CD4-positive, alpha-beta T cell (primary cell): ENCODE measurements at places on chromosomes 2 and 18.

DNA sequence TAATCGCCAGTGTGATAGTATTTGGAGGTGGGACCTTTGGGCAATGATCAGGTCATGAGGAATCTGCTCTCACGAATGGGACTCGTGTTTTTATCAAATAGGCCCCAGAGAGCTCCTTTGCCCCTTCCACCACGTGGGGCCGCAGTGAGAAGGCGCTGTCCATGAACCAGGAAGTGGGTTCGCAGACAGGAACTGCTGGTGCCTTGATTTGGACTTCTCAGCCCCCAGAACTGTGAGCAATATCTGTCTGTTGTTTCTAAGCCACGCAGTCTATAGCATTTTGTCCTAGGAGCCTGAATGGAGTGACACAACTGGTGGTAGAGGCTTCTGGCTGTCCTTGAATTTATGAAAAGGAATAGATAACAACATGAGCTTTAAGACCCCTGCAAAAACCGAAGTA is 111.2 kb upstream of the HDAC4 start:
- no peak for DNase-seq

DNA sequence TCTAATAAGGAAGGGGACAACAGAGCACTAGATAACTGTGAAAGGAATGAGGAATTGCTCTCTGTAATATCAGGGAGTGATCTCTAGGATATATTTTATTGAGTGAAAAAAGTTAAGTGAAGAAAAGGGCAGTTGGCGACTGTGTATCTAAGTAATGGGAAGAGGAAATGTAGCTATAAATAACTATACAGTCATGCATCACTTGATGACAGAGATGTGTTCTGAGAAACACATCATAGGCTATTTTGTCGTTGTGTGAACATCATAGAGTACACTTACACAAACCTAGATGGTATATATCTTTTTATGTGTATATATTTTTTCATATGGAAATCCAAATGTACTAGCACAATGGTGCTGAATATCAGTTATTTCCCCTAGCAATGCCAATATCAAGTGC is 329.3 kb downstream of the TXNL1 start:
- DNase-seq = no peak

DNA sequence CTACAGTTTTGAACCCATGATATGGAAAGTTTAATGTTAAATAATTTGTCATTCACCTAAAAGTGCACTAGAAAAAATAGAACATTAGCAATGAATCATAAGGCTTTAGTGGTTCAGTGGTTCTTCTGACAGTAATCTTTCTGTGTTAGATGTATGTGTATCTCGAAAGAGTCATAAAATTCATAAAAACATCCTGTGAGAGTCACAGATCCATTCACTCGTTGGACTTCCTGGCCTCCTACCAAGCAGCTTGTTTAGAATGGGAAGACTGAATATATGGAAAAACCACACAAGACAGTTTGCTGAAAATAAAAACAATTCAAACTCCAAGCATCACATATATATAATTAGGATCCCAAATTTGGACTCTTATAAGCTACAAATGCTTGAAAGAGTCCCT is 34.8 kb downstream of the ADNP2 start:
- no peak for DNase-seq

GRCh38 chr2:37797081-37797480 is 125.6 kb upstream of the CDC42EP3 start:
- no peak for DNase-seq

GRCh38 chr18:79397247-79397829 is 1.6 kb downstream of the NFATC1 start:
- DNase-seq = no peak

- no peak for DNase-seq
Observed at GRCh38 chr2:19176977-19177376, 181.4 kb downstream of the OSR1 start.

DNA sequence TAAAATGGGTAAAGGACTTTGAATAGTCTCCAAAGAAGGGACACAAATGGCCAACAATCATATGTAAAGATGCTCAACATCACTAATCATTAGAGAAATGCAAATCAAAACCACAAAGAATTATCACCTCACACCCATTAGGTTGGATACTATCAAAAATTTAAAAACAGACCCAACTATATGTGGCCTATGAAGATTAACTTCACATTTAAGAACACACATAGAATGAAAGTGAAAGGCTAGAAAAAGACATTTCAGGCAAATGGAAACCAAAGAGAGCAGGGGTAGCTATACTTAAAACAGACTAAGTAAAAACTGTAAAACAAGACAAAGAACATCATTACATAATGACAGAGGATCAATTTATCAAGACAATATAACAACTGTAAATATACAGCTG is 53.5 kb upstream of the ASPRV1 start:
- no peak for DNase-seq

- no peak for DNase-seq
Observed at GRCh38 chr2:120029672-120030640, 17.1 kb downstream of the EPB41L5 start.

DNA sequence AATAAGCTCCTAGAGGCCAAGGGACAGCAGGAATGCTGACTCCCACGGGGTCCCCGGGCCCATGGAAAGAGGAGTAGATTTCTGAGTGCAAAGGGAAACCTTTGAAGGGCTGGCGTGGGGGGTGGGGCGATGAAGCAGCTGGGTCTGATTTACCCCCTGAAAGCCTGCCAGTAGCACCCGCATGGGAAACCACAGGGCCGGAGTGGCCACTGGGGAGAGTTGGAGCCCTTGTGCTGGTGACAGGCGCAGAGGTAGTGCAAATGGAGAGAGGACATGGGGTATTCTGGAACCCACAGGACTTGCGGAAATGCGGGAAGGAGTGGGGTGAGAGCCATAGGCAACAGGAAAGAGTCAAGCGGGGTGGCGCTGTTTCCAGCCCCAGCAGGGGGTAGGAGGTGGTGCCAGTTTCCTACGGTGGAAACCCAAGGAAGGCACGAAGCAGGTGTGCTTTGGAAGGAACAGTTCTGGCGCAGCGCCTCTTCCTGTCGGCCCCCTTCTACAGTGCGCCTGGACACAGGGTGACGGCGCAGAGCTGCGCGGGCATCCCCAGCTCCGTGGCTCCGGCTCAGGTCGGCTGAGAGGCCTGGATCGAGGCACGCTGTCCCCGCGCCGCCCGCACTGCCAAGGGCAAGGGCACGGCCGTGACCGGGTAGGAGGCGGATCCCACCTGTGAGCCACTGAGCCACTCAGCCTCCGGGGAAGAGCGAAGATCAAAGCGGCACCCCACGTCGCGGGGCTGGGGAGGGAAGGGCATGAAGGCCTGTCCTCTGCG is 149.0 kb upstream of the GLI2 start:
- DNase-seq = no peak

DNA sequence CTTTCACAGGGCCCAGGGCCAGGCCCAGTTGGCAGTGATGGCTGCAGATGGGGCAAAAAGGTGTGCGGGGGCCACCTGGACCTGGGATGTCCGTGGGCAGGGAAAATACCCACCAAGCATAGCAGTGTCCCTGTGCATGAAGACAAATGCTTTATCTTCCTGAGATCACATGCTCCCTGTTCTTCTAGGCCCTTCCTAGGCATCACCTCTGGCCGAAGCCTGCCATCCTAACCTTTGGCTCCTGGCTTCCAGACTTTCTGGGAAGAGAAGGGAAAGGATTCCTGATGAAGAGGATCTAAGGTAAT is 105.0 kb upstream of the SMAD2 start:
- DNase-seq = no peak

DNA sequence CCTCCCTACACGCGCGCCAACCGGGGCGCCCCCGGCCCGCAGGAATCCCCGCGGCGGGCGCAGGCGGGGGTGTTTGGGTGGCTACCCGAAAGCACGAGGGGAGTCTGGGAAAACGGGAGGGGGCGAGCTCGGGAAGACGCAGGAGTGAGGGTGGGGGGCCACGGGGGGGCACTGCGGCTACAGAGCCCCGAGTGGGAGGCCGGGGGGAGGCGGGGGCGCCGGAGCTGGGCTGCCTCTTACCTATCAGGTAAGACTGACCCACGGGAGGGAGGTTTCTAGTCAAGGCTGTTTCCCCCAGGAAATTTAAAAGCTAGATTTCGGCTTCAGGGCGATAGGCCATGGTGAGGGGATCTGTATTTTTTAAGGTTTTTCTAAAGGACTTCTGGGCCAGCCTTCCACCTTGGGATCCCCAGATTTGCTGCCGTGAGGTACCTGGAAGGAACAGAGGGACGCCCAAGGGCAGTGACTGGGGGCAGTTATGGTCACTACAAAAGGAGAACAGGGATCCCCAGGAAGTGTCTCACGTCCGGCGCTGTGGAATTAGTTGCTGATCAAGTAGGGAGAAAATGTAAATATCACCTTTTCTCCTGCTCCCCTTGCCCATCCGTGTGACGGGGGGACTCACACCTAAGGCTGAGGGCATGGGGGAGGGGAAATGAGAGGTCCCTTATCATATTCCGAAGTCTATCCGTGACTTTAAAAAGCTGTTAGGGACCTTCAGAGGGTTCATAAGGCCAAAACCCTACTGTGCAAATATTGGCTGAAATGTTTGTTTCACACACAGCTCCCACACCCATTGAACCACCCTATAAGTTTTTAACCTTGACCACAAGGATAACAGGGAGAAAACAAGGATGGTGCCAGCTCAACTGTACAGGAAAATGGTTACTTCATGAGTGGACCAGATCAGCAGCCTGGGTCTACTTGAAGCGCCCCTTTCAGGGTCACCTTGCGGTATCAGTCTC is 638 bp upstream of the IRS1 start:
- DNase-seq = peak; percentile 23

GRCh38 chr2:2016651-2017311 is 272.5 kb upstream of the PXDN start:
- DNase-seq = no peak

- no peak for DNase-seq
Observed at GRCh38 chr2:81389203-81389602, 1084.7 kb upstream of the LRRTM1 start.

DNA sequence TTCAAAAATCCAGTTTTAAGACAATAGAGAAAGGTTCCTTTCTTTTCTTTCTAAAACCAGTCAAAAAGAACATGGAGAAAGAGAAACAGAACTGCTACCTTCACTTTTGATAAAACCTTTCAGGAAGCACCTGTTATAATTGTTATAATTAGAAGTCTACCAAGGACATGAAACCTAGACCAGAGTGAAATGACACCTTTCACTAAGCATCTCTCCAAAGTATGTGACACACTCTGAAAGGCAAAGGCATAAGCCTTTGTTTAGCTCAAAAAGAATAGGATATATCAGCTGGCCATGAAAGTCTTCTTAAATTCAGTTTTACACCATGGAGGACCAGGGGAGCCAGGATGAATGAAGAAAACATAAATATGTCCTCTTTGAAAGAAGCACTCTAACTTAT is 18.8 kb upstream of the RBM45 start:
- no peak for DNase-seq

- no peak for DNase-seq
Observed at GRCh38 chr2:21367421-21367820, 243.7 kb downstream of the TDRD15 start.

DNA sequence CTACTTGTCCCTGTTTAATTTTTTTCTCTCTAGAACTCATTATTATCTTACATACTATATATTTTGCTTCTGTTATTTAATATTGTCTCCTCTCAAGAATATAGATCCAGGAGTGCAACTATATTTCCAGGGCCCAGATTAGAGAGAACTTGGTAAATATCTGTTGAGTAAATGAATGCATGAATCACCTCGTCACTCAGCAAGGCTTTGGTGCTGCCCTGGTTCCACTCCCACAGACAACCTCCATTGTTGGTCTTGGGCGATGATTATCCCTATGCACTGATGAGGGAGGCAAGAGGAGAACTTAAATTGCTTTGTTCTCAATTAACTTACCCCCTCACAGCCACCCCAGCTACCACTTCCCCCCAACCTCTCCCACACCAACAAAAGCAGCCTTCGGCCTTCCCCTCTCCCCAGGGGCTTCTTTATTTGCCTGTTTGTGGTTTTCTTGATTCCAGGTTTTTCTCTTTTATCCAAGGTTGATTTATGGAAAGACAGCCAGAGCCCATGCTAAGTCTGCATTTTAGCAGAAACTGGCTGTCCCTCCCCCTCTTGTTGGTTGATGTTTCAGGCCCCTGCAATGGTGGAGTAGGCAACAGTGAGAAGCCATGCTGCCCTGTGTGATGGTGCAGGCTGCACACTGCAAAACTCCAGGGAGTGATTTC is 17.0 kb upstream of the DIPK1C start:
- DNase-seq = no peak

DNA sequence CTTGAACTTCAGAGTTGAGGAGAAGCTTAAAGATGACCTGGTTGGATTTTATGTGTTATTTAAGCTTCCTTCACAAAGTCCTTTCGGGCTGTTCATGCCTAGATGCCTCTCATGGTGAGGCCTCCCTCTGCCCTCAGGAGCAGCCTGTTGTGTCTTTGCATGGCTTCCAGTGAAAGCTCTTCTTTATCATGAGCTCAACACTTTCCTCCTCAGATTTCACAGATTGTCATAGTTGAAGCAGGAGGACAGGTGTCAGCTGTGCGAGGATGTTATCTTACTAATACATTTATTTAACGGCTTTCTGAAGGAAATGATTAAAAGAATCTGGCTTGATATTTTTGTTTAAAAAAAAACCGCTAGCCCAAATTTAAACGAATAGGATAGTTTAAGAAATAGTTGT is 48.8 kb upstream of the ITSN2 start:
- DNase-seq = no peak

DNA sequence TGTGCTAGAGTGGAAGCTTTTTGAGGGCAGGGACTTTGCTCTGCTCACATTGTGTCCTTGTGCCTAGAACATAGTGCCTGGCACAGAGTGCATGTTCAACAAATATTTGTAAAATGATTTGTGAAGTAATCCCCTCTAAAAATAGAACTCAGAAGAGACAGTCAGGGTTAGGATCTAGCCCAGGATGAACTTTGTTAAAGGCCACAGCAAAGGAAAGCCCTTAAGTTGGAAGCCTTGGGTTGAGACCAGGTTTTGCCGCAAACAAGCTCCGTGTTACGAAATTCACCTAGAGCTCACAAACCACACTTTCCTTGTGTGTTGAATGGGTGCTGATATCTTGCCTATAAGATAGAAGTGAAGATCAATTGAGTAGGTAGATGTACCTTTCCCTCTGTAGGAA is 84.2 kb downstream of the SETBP1 start:
- DNase-seq = no peak
